ENCODE measurements at places on chromosomes 6 and 20. TPM values are rescaled to one million over a fixed set of nuclear protein-coding genes. Genes with fewer than 3 reads are reported as not detected.

GRCh38 chr20:64114356-64114971, 7.1 kb upstream of the NPBWR2 start:
- DNase-seq = no peak

- no peak for DNase-seq
These were observed 42.3 kb downstream of the RALGAPB start for GRCh38 chr20:38514947-38515346.

DNA sequence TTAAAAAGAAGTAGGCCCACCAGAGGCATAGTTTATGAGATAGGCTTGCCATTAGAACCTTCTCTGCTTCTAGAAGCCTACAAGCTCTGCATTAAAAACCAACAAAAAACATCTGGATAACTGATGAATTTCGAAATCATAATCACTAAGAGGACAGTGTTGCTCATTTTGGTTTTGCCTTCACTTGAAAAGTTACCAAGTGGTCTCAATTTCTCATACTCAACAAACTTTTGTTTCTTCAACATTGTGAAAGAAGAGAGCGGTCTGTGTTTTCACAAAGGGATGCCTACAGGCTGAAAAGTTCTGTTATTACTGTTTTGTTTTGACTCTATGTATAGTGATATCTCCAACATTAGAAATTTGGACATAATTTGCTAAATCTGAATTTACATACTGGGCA, 98.9 kb downstream of the PDSS2 start:
- no peak for DNase-seq

Gene FBXO5
- polyA plus RNA-seq = 16.7 TPM

Gene ALDH8A1
- 0.63 TPM for polyA plus RNA-seq

Gene CAGE1
- polyA plus RNA-seq = not detected

Gene SOX12
- 181 TPM for polyA plus RNA-seq

DNA sequence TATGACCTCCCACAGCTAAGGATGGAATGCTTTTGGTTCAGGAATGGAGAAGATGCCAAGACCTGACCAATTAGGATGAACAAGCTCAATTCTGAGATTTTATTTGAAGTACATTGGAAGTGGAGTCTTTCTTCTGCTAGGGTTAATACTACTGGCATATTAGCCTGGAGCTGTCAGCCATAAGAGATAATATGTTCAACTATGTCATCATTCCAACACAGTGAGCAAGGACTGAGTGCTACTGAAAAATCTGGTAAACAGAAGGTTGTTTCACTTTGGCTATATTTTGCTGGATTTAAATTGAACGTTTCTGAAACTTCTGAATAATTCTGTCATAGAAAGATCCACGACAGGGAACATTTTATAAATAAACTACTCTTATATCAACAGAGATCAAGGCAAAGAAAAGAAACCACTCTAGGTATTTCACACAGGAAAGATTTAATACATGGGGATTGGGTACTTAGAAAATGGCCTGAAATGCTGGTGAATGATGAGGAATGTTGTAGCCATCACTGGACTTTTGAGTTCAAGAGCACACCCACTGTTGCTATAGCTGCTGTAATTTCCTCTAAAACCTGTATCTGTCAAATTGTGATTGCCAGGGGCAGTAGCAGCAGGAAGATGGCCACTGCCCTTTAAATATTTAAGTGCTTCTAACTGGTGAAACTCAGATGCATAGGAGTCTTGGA, 200.5 kb downstream of the PLCB4 start:
- no peak for DNase-seq

Gene SLPI
- polyA plus RNA-seq = not detected

Gene CEP85L
- not detected for polyA plus RNA-seq

GRCh38 chr6:44286747-44287146, 16.5 kb downstream of the TMEM151B start:
- no peak for DNase-seq

- no peak for DNase-seq
These were observed 345.9 kb upstream of the MANEA start for GRCh38 chr6:95231416-95231815.

DNA sequence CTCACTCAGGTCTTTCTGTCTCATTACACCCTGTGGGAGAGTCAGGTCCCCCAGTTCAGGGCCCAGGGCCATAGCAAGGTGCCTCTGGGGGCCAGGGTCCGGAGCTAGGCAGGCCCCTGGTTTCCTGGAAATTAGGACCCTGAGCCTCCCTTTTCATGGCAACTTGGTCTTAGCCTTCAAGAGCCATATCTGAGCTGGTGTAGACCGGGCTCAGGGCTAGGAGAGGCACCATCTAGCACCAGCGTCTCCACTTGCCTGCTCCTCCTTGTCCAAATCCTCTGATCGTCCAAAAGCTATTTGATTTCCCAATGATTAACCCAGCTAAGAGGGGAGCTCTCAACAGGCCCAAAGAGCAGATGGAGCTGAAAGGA, 5.6 kb downstream of the MDFI start:
- no peak for DNase-seq

Gene OLIG3
- not detected for polyA plus RNA-seq

Data from muscle of arm (tissue), 14 donors.